AG08395 (cell line): ENCODE measurements at places on chromosomes 5 and 9.

GRCh38 chr9:113137196-113138168 lies 13.3 kb upstream of the SLC31A2 start:
- no peak for DNase-seq

- no peak for DNase-seq
These were observed 100.7 kb downstream of the CDC42SE2 start for GRCh38 chr5:131364507-131365050.

GRCh38 chr9:71663931-71664459 lies 104.3 kb downstream of the CEMIP2 start:
- peak; percentile 58 for DNase-seq

DNA sequence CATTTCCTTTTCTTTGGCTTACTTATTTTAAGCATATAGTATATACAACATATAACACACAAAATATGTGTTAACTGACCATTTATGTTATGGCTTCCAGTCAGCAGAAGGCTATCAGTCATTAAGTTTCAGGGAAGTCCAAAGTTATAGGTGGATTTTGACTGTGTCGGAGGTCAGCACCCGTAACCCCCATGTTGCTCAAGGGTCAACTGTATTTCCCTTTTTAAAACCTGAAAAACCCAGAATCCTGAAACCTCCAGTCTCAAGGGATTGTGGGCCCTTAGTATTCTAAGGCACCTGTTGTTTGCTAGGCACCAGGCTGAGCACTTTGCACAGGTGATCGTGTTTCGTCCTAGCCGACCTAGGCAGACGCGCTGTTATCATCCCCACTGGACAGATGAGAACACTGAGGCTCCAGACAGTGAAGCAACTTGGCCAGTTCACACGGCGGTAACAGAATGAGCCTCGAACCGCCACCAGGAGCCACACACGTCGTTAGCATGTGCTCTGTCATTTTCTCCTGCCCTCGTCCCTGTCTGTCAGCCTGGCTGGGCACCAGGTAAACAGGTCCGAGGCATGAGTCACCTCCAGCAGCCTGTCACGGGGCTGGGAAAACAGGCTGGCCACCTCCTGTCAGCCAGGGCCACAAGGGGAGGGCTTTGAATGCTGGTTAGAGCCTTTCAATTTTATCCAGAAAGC lies 39.9 kb downstream of the DUSP1 start:
- no peak for DNase-seq

DNA sequence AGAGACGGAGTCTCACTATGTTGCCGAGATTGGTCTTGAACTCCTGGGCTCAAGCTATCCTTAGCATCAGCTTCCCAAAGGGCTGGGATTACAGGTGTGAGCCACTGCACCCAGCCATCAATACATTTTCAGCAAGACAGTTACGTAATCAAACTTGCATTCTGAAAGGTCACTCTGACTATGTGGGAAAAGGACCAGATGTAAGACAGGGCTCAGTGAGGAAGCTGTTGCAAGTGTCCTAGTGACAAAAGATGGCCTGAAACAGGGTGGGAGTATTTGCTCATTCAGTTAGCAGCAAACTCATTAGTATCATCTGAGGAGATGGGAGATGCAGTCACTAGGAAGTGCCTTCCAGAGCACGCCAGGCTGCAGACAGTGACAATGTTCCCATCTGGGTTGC lies 16.9 kb downstream of the MED27 start:
- no peak for DNase-seq

- DNase-seq = no peak
These were observed 13.4 kb upstream of the GAPT start for GRCh38 chr5:58477760-58478376.

DNA sequence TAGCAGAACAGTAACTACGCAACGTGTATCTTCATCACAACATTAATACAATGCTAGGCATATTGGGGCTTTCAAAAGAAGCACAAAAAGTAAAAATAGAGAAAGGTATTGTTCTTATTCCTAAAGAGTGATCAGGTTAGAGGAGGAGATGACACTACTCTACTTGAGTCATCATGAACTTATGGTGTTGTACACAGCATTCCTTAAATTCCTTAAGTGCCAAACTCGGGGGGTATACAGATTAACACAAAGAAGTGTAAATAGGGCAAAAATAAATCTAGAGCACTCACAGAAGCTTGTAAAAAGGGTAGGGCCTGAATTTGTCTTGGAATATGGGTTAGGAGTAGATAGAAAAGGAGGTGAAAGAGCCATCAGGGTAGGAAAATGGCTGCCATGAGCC lies 308.0 kb upstream of the DAP start:
- no peak for DNase-seq

GRCh38 chr9:129235931-129236331 lies 57.9 kb upstream of the IER5L start:
- no peak for DNase-seq

GRCh38 chr9:19913151-19913550 lies 124.3 kb upstream of the SLC24A2 start:
- DNase-seq = no peak

DNA sequence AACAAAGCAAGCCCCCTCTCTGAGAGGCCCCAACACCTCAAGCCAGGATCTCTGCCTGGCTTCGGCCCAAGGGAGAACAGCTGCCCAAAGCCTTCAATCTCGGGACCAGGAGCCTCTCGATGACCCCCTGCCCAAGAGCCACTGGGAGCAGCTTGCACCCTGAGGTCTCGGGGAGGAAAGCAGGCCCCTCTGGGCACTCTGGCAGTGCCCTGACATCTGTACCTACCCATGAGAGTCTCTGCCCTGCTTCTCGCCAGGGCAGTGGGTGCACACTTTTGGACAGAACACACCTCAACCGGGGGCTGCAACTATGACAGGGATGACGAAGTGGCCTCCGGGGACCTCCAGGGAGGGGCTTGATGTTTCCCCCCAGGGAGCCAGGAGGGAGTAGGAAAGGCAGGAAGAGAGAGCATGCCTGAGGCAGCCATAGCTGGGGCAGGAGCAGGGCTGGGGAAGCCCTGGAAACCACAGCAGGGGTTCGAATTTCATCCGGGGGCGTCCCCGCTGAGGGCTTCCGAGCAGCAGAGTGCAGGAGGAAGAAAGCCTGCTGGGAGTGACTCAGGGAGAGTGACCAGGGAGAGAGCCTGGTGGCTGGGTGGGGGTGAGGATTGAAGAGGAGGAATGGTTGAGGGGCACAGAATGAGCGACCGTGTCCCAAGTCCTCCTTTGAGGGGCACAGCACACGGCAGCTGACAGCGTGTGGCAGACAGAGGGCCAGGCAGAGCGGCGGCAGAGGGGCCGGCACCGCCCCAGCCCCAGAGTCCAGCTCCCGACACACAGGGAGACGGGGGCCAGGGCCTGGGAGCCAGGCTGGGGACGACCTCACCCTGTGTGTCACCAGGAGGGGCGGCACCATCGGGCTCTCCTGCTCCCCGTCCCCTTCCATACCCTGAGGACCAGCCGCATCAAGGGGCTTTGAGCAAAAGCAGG lies 1.8 kb downstream of the LPCAT1 start:
- peak; percentile 68 for DNase-seq
